COLO829 (cell line): ENCODE measurements at places on chromosomes 5 and 9.

GRCh38 chr5:14038341-14038959, 94.0 kb upstream of the DNAH5 start:
- DNase-seq = peak; percentile 45

- no peak for DNase-seq
These were observed 6.8 kb downstream of the IPPK start for GRCh38 chr9:92663126-92663525.

- DNase-seq = no peak
These were observed 179.7 kb upstream of the ANKRD55 start for GRCh38 chr5:56412601-56413379.

- DNase-seq = no peak
These were observed 97.9 kb downstream of the DAPK1 start for GRCh38 chr9:87595610-87596009.

DNA sequence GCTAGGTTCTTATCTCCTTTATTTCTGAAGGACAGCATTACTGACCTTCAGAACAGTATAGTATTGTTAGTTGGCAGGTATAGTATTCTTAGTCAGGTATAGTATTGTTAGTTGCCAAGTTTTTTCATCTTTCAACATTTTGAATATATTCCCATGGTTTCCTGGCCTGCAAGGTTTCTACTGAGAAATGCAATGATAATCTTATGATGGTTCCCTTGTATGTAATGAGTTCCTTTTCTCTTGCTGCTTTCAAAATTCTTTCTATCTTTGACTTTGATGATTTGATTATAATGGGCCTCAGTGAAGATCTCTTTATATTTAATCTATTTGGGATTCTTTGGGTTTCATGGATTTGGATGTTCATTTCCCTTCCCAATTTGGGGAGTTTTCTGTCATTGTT, 12.4 kb upstream of the HSDL2 start:
- no peak for DNase-seq

- DNase-seq = no peak
These were observed 26.7 kb upstream of the IRX4 start for GRCh38 chr5:1909346-1909985.

- no peak for DNase-seq
These were observed 240.0 kb downstream of the PRR16 start for GRCh38 chr5:120703918-120704587.

DNA sequence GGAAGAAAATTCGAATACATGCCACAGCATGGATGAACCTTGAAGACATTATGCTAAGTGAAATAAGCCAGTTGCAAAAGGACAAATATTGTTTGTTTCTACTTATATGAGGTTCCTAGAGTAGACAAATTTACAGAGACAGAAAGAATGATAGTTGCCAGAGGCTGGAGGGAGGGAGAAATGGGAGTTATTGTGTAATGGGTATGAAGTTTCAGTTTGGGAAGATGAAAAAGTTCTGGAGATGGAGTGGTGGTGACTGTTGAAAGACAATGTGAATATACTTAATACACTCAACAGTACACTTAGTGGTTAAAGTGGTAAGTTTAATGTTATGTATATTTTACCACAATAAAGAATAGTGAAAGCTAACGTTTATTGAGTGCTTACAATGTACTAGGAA, 99.6 kb upstream of the SLC44A1 start:
- DNase-seq = no peak

GRCh38 chr9:121862371-121863332, 211.2 kb downstream of the DAB2IP start:
- DNase-seq = no peak

DNA sequence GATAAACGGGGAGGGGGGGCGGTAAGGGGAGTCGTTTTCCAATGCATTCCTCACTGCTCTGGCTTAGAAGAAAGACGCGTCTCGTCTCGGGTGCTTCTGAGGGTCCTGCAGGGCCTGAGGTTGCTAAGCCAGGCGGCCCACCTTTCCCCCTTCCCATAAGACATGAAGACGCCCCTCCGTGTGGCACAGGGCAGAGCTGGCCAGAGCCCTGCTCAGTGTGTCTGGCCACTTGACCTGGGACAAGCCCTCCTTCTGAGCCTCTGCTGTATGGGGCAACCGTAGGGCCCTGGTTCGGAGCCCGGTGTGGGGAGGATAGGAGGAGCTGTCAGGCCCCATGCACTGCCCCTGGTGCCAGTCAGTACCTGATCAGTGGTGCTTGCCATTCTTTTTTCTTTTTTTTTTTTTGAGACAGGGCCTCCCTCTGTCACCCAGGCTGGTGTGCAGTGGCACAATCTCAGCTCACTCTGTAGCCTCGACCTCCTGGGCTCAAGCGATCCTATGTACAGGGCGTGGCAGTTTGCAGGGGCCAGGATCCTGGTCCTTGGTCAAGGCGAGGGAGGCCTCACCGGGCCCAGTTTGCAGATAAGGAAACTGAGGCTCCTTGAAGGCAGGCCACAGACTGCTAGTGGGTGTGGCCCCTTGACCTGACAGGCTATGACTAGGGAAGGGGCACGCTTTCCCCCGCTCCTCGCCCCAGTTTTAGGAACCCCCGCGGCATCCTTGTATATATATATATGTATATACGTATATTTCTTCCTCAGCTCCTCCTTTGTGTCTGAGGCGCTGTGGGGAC, 172.3 kb upstream of the IER5L start:
- no peak for DNase-seq

GRCh38 chr9:126973651-126974529, 59.3 kb downstream of the RALGPS1 start:
- no peak for DNase-seq

- no peak for DNase-seq
These were observed 76.8 kb downstream of the PTPN3 start for GRCh38 chr9:109421026-109421970.

DNA sequence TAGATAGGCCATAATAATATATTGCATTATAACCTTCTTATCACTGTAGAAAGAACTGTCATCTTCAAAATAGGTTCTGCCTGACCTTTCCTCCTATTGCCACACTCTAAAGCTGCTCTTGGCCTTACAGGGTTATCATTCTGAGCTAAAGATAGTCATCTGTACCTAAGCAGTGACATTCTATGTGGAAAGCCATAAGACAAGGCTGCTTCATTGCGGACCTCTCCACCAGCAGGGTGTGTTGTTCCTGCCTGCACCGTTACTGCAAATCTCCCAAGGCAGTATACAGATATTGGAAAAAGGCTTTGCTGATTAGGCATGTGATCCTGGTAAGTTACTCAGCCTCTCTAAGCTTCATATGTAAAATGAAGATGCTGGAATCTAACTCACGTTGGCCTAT, 8.1 kb downstream of the ZNF622 start:
- no peak for DNase-seq

GRCh38 chr5:65874241-65874640, 52.1 kb upstream of the ERBIN start:
- DNase-seq = no peak

DNA sequence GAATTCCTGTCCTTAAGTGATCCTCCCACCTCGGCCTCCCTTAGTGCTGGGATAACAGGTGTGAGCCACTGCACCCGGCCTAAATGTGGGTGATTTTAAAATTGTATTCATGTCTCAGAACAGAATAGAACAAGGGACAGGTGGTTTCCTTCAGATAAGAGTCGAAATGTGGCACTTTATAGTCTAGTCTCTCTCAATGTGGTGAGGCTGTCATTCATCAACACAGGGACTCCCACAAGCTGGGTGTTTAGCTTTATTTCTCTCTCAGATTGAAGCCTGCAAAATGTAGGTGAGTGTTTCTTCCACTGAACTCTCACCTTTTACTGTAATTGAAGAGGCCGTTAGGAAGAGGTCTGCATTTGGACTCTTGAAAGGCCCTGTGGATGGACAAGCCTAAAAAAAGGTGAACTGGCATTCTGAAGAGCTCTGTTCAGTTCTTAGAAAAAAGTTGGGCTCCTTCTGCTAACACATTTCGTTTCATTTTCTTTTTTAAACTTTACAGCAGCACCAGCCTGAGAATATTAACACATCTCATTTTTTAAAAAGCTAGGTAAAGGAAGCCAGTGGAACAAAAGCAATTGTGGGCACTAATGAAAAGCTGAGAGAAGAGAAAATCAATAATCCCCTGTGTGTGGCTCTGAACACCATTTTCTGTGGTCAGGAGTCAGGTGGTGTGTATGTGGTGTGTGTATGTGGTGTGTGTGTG, 126.2 kb upstream of the SLC28A3 start:
- DNase-seq = no peak

DNA sequence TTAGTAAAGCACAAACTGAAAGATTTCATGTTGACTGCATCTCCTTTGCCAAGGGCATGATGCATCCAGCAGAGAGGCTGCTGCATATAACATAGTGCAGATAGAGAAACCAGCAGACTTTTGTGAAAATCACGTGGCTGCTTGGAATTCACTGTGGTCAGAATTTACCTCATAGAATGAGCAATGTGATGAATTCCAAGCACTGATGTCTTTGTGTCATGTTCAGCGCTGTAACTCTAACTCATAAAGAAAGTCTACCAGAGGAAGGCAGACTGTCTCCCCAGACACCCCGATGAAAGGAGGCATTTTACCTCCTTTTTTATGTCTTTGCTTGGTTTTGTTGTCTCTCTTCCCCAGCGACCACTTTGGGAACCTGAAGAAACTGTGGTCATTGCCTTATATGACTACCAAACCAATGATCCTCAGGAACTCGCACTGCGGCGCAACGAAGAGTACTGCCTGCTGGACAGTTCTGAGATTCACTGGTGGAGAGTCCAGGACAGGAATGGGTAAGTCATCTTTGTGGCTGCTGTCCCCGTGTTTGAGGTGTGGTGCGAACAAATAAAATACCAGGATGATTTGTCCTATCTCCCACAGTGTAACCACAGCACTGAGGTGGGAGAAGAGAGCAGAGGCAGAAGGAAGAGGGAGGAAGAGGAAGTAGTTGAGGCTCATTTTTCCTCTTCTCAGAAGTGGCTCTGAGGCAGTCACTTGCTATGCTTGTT, 42.0 kb downstream of the ITK start:
- peak; percentile 6 for DNase-seq

- DNase-seq = no peak
These were observed 41.9 kb downstream of the SETX start for GRCh38 chr9:132312873-132313272.

GRCh38 chr5:87829217-87829551, 416.5 kb upstream of the CCNH start:
- DNase-seq = peak; percentile 38

DNA sequence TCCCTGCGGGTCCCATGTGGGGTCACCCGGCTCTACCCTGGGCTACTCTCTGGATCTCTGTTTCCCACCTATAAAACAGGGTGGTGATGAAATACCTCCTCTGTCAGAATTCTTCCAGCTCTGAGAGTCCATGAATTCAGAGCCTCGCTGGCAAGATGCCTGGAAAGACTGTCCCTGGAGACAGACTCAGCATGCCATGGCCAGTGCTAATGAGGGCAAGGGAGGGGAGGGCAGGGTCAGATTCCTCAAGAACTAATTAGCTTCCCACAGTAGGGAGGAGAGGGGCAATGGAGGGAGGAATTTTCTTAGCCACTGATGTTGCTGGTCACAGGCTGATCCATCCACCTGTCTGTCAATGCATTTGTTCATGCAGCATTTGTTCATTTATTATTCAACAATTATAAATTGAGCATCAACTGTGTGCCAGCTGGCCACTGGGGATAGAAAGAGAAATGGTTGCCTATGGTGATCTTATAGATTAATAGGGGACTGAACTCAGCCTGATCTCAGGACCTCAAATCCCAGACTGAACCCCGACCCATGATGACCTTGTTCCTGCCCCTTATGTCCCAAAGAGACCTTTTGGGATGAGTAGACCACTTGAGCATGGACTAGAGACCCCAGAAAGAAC, 4.7 kb downstream of the SYNPO start:
- peak; percentile 65 for DNase-seq

DNA sequence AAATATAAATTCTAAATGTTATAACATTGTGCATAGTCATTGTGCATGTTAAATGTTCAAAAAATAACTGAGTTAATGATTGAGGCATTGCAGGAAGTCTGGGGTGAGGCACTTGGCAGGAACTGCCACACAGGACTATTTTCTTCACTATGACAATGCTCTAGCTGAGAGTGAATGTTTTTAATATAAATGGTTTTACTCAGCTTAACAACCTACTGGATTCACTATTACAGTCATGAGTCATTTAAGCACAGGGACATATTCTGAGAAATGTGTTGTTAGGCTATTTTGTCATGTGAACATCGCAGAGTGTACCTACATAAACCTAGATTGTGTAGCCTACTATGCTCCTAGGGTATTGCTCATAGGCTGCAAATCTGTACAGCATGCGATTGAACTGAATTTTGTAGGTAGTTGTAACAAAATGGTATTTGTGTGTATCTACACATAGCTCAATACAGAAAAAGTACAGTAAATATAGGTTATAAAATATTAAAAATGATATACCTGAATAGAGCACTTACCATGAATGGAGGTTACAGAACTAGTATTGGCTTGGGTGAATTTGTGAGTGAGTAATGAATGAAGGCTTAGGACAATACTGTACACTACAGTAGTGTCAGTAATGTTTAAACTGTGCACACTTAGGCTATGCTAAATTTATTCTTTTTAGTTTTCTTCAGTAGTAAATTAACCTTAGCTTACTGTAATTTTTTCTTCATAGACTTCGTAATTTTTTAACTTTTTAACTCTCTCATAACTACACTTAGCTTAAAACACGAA, 346.1 kb upstream of the PTGER4 start:
- peak; percentile 26 for DNase-seq

DNA sequence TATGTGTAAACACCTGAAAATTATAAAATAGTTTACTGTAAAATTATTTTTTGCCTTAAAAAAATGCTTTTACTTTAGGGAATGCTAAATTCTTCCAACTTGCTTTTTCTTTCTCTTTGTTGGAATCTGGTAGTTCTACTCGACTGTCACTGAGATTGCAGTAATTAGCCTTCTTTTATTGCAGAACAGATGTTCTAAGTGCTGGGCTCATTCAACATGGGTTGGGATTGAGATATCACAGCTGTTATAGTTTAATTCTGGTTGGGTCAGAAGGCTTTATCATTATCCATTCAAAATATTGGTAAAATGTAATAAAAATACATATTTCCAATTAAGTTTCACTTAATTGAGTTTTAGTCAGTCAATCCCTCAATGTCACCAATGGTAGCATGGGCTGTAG, 686.7 kb downstream of the CDH18 start:
- DNase-seq = no peak

DNA sequence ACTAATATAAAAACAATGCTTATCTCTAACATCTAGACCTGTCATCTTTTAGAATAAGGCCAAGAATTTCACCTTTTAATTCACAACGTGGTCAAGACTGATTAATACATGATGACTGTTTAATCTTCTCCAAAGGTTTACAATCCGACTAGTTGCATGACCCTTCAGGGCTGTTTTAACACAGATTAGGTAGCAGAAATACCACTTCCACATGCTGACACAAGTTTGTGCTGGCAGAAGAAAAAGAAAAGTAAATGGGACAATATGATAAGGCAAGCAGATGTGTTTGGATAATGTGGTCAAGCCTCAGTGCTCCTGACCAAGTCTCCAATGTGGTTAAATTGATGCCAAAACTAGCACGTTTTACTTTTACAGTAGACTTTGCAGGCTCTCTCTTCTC, 31.1 kb downstream of the SEMA6A start:
- DNase-seq = no peak

DNA sequence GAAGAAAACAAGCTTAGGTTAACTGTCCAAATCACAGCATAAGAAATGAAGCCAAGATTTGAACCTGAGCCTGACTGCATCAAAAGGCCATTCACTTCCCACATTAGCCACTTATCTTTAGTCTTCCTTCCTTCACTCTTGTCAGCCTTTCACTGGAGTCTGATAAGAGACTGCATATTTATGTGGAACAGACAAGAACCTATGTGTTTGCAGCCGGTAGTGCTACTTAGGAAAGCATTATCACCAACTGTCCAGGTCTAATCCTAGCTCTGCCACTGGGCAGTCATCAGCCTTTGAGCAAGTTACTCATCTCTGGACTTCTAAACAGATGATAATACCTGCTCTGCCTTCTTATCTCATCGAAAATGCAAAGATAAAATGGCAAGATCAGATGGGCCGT, 12.1 kb upstream of the ATP6V0E1 start:
- peak; percentile 25 for DNase-seq
